ENCODE measurements at places on chromosomes 16 and 17. TPM values are rescaled to one million over a fixed set of nuclear protein-coding genes. Genes with fewer than 3 reads are reported as not detected.

DNA sequence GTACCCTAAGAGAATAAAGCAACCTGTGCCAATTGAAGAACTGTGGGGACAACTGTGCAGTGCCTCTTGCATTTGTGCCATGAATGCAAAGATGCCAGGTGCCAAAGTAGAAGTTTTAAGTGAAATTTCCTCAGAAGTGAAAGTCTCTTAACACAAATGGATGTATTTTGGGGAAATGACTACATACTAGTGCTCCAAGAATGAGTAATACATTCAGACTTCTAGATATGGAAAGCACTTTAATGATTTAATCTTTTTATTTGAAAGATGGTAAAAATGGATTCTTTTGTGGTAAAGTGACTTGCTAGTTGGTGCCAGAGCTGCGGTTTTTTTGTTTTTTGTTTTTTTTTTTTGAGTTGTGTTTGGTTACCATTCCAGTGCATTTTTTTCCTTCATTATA, 15.0 kb downstream of the UTP18 start:
- DNase-seq, result peak; percentile 82

DNA sequence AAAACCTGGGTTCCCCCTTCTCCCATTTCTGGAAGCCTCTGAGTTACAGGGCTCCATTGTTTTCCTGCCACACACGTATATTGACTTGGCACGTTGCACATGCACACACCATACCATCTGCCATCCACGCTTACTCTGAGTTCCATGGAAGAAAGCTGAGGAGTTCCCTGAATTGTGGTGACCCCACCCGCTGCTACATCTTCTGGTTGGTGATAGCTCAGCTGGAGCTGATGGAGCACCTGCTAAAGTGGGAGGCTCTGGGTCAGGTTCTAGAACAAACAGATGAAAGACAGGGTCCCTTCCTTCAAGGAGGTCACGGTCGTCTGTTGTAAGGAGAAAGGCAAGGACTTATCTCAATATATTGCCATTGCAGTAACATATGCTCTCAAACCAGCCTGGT, 41.1 kb downstream of the TMEM11 start:
- DNase-seq, result no peak

- peak; percentile 20 for DNase-seq
Measured at GRCh38 chr17:29958947-29959657, 17.7 kb downstream of the EFCAB5 start.

DNA sequence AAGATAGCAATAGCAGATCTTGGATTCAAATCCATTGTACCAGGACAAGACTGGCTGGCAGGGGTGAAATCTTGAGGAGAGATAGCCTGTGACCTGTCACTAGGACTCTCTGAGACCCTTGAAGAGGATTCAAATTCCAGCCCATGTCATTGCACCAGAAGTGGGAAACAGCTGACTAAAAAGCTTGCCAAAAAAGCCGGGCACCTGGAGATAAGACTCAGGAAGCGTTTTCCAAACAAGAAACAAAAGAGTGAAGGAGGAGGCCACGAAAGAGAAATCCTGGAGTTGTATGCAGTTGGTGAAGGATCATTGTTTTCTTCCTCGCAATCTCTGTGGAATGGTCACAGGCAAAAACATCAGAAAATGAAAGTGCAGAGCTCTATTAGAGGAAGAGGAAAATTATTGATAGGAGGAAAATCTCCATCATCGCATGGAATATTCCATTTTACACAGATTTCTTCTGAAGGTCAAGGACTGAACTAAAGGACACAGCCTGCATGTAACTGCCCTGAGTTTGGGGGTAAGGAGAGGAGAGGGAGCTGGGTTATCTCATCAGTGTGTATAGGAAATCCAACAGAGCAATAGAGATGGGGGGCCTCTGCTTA, 9.0 kb upstream of the WSB1 start:
- no peak for DNase-seq

DNA sequence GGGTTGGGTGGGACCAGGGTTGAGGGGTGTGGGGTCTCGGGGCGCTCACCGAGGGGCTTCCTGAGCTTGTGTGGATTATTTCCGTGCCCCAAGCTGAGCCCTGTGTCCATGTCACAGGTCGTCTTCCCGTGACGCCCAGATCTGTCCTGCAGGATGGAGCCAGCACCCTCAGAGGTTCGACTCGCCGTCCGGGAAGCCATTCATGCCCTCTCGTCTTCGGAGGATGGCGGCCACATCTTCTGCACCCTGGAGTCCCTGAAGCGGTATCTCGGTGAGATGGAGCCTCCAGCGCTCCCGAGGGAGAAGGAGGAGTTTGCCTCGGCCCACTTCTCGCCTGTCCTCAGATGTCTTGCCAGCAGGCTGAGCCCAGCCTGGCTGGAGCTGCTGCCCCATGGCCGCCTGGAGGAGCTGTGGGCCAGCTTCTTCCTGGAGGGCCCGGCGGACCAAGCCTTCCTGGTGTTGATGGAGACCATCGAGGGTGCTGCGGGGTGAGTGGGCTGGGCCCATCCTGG, 1.0 kb downstream of the TELO2 start:
- DNase-seq, result peak; percentile 83

DNA sequence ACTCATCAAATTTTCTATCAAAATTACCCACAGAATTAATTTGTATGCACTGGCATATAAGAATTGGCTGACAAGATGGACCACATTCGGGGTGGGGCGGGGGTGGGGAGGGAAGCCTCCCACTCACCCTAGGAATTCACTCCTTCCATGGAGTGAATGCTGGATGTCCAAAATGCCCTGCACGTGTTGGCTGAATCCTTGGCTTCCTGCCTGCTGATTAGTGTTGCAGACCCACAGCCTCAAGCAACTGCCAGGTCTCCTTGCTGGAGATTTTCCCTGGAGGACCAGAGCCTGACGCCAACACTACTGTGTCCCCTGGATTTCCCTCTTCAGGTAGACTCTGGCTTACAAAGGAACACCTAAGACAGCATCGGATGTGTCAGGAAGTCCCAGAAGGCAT, 575.7 kb upstream of the CDH11 start:
- no peak for DNase-seq

GRCh38 chr17:3535253-3535995, 22.2 kb downstream of the TRPV3 start:
- peak; percentile 82 for DNase-seq

DNA sequence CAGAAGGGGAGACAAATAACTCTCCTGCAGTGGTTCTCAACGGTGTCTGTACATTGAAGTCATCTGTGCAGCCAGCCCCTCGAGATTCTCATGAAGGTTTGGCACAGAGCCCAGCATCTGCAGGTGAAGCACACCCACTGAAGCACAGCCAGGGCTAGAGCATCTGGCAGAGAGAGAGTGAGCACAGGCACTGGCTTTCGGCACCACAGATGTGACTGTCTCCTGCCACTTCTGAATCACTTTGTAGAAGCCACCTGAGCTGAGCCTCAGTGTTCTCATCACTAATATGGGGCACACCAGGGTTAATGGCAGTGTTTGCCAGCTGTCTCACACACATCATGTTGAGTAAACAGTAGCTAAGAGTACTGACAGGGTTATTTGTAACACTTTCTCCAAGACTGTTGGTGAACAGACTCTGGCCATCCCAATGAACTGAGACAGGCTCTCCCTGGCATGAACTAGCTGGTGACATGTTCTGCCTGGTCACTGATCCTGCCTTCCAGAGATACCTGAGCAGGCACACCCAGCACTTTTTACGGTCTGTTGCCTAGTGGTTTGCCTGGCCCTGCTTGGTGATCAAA, 10.9 kb downstream of the HSPB9 start:
- no peak for DNase-seq

- DNase-seq, result peak; percentile 30
Measured at GRCh38 chr17:51355441-51356410, 95.4 kb downstream of the UTP18 start.

DNA sequence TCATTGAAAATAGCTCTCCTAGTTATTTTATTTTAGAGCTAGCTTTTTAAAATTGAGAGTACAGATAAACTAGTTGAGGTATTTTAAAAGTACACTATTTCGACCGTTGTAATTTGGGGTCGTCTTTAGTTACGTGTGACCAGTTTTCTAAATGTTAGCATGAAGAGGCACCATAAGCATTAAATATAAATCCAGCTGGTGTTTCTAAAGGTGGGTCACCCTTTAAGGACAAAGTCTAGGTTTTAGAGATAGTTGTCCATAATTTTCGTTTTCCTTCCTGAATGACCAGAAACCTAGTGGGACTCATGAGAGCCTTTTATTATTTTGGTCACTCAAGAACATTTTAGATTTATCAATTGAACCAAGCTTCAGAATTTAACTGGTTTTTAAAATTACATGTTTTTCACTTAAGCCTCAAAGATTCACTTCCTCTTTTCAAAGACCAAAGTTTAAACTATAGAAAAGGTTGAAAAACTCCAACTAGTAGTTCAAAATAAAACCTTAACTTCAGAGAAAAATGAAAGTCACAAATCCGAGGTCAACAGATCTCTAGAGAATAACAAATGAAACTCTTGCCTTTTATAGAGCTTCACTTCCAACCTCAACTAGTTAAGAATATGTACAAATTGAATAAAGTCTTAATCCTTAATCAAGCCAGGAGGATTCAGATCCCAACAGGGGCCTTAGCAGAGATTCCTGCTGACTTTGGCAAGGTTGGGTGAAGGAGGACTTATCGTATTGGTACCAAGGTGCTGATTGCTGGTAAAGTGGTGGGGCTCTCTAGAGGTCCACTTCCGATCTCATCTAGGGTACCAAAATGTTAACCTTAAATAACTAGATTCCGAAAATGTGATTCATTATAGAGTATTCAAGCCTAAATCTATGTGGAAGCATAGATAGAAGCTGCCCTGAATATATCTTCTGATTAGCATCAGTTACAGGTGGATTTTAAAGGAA, 32.5 kb downstream of the PHKB start:
- no peak for DNase-seq

DNA sequence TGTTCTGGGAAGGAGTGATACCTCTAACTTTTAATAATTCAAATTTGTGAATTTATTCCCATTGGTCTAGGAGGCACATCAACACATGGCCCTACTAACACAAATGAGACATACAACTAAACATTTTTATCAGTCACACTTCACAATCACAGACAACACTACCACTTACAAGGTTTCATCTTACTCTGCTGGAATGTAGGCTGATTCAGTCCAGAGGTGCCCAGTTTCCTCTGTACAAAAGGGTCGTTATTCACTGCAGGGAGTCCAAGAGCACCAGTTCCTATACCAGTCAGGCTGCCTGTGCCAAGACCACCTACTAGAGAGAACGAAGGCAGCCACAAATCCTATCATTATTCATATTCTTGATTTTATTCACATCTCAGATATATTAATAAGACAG, 41.4 kb downstream of the SETD6 start:
- no peak for DNase-seq

DNA sequence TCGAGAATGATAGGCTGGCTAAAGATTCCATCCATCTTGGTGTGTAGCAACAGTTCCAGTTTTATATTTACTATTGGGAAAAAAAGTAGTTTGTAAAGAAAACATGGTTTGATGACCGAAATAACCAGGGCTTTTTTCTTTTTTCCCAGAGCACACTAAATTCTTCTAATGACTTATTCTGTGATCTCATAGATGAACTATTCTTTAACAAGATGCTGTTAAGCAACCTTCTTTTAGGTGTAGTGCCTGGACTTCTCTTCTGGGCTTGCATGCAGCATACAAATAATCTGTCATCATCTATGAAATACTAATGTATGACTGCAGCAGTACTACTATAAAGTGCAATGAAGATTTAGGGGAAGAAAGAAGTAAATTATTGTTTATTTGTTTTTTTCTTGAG, 11.0 kb upstream of the CAPNS2 start:
- DNase-seq, result no peak

GRCh38 chr17:37180376-37180775, 195.4 kb upstream of the C17orf78 start:
- no peak for DNase-seq

GRCh38 chr17:47611372-47612350, 38.1 kb upstream of the KPNB1 start:
- no peak for DNase-seq

GRCh38 chr16:57479205-57479975, 6.9 kb downstream of the DOK4 start:
- DNase-seq, result peak; percentile 74

DNA sequence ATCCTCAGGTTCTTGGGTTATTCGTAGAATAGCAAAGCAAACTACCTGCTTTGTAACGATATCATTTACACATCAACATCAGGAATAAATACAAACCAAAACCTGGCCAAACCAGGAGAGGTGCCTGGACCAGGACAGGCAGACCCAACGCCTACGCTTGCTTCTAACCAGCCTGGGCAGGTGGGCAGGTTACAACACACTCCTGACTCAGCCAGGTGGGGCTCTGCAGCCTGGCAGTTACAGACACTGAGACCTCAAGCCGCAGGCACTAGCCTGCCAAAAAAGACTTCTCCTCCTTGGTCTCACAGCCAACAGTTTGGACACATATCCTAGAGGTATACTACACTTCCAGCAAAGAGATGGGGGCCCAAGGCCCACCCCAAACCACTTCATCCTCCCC, 14.0 kb downstream of the ANKRD11 start:
- DNase-seq, result no peak

DNA sequence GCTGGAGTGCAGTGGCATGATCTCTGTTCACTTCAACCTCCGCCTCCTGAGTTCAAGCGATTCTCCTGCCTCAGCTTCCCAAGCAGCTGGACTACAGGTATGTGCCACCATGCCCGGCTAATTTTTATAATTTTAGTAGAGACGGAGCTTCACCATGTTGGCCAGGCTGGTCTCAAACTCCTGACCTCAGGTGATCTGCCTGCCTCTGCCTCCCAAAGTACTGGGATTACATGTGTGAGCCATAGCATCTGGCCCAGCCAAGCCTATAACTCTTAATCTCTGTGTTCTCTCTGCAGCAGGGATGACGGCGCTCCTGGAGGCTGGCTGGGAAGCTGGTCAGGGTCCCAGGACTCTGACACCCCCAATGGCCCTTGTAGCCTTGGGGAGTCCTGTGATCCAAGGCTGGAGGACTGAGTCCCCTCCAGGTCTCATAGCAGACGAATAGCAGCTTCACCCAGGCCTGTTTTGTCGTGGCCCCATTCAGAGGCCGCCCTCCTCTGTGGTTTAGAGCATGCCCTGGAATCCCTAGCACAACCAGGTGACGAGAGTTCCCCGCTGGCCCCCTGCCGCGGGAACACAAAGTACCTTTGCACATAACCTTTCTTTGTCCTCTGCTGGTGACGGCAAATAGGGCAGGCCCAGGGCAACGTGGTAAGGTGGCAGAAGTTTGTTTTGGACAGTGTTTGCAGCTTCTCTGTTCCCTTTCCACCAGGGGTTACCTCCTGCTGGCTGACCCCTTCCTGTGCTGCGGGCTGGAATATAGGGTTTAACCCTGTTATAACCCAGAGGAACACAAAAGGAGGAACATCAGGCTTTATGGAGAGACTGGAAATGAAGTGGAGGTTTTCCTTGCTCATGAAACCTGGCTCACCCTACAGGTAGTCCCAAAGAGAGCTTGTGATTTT, 43.0 kb upstream of the TOB1 start:
- DNase-seq, result no peak

The KRT33B gene
- total RNA-seq, result not detected

The CCL7 gene
- not detected for total RNA-seq

The NUP93 gene
- 45.5 TPM for total RNA-seq

The RAB34 gene
- total RNA-seq, result 412 TPM

The SLFN12 gene
- total RNA-seq, result 58.1 TPM

The ACSM2A gene
- not detected for total RNA-seq

The ABCC3 gene
- 12.5 TPM for total RNA-seq

The TBC1D3 gene
- total RNA-seq, result not detected

The CRYBA1 gene
- not detected for total RNA-seq

The OTOP3 gene
- not detected for total RNA-seq

The CDYL2 gene
- total RNA-seq, result 5.2 TPM

The OTOA gene
- total RNA-seq, result 0.09 TPM

The SKAP1 gene
- not detected for total RNA-seq
